Cardiac septum (tissue), 1 donor: ENCODE measurements at places on chromosomes 5 and 9. TPM values are rescaled to one million over a fixed set of nuclear protein-coding genes. Genes with fewer than 3 reads are reported as not detected.
A peak's percentile ranks its signal among the peaks of the same experiment; 100 is the strongest.

- no peak for DNase-seq
These were observed 210.0 kb downstream of the HINT1 start for GRCh38 chr5:130955041-130955440.

- DNase-seq, result no peak
These were observed 151.4 kb downstream of the KDM4C start for GRCh38 chr9:6909181-6909580.

- DNase-seq, result no peak
These were observed 46.2 kb downstream of the RNF145 start for GRCh38 chr5:159163027-159163700.

DNA sequence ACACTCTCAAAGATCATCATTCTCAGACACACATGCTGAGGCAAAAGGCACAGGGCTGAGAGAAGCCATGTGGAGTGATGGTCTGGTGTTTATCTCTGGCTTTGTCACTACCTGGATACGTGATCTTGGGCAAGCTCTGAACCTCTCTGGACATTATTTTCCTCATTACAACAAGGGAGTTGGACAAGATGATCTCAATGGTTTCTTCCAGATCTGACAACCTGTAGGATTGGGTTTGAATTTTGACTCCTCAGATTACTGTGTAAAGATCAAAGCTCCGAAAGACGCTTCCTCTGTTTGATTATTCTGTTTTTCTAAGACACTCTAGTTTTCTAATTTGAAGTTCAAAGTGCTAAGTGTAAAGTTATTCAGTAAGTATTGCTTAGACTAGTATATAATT, 20.0 kb downstream of the NUDT2 start:
- no peak for DNase-seq

DNA sequence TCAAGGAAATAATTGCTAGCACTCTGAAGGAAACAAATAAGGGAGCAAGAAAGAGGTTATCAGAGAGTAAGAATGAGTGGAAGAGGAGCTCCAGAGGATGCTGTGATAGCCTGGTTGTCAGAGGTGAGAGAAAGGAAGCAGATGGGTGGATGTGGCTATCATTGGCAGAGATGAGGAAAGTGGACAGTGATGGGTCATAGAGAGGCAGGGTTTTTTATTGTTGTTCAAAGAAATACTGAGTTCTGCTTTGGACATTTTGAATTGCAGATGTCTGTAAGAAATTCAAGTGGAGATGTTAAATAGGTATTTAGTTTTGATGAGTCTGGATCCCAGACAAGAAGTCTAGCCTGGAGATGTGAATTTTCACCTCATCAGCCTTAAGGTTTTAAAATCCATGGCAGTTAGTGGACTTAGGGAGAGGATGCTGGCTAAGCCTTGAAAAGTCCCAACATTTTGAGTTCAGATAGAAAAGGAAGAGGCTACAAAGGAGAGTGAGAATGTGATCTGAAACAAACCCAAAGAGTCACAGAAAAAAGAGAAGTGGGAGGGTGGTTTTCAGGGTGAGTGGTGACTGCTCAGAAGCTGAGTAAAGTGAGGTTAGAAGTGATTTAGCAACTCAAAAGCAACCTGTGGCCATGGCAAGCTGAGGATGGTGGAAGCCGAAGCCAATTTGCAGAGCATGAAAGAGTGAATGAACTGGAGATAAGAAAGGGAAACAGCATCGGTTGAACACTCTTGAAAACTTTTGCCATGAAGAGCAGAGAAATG, 50.4 kb downstream of the PPIC start:
- DNase-seq, result no peak

DNA sequence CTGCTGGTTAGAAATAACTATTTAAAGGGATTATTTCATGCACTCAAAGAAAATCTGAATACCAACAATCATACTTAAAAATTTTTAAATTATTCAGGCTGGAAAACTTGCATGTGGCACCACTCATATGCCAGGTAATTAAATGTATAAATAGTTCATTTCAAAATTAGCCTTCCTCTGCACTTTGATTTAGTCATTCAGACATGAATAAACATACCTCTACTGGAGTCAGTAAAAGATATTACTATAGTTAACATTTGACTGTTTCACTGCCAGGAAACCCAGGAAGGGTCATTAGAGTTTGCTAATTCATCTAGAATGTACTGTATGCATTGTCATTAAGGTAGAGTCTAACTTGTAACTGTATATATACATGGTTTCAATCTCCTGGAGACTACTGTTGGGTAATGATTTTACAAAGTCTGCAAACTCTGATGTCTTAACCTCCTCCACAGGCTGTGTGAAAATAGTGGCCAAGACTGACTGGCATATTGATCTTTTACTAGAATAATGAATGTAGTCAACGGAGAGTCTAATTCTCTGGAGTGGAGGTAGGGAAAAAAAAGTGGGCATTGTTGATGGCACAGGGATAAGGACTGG, 43.7 kb downstream of the TEX10 start:
- DNase-seq, result no peak

DNA sequence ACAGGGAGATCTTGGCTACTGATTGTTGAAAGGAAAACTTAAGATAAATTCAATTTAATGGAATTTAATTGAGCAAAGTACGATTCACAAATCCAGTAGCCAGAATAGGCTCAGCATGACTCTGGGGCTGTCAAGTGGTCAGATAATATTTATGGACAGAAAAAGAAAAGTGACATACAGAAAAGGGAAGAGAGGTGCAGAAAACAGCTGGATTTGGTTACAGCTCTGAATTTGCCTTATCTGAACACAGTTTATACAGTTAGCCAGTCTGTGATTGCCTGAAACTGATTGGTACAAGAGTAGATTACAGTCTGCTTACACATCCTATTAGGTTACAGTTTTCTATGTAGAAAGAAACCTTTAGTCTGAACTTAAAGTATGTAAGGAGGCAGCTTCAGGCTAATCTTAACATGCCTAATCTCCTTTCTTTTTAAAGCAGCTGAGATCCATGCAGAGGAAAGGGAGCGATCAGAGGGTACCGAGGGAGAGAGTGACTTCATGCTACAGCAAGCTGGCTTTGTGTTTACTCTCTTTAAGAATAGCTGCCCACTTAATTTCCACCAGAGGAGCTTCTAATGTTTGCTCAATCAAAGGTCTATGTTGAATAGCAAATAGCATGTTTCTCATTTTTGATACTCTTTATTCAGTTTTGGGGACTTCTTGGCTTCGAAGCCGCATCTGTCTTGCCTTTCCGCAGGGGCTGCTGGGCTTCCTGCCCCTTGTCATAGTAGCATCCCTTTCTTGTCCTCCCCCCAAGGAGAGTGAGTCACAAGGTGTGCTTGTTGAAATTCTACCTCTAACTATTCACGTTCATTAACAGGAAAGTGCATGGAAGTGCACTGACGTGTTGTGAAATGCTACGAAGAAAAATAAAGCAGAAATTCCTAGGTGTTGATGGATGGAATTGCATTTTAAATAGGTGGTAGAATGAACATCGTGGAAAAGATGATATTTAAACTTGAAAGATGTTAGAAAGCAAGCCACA, 761.2 kb downstream of the TAF11L14 start:
- no peak for DNase-seq

- no peak for DNase-seq
These were observed 141.6 kb upstream of the IL12B start for GRCh38 chr5:159471904-159472303.

DNA sequence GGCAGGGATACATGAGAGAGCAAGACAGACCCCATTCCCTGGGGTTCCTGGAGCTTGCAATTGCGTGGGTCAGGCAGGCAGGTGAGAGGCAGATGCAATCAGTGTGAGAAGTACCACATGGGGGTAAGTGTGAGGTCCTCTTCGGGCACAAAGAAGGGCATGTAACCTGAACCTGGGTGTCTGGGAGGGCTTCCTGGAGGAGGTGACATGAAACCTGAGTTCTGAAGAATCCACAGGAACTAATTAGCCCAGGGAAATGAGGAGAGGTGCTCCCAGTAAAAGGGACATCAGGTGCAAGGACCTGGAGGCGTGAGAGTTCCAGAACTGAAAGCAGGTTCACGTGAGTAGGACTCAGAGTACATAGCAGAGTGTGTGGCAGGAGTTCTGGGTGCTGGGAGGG, 2.5 kb downstream of the AMBP start:
- DNase-seq, result no peak

GRCh38 chr9:115234094-115234493, 116.1 kb upstream of the TNC start:
- no peak for DNase-seq

DNA sequence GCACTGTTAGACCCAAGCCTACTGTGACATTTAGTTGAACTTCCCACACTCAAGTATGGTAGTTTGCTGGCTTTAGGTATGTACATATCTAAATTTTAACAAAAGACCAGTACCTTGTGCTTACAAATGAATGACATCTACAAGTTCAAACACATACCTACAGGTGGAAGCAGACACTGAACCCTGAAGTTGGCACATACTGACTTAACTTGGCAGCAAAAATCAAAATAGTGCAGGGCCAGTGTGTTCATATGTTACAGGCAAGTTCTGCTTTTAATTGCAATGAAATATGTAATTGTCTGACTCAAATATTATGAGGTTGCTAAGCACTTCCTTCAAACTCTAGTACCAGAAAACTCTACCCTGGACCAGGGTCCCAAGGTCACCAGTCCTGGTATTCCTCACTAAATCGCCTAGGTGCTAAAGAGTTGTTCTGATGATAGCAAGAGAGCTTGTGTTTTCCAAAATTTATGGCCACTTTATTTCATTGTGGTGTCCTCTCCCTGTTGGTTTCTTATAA, 77.4 kb downstream of the MEGF10 start:
- DNase-seq, result no peak

GRCh38 chr9:89848060-89849040, 243.5 kb downstream of the GADD45G start:
- DNase-seq, result peak; percentile 61

GRCh38 chr5:159211729-159212174, 2.4 kb upstream of the RNF145 start:
- no peak for DNase-seq

- DNase-seq, result no peak
These were observed 204.8 kb downstream of the C9orf50 start for GRCh38 chr9:129415942-129416651.

DNA sequence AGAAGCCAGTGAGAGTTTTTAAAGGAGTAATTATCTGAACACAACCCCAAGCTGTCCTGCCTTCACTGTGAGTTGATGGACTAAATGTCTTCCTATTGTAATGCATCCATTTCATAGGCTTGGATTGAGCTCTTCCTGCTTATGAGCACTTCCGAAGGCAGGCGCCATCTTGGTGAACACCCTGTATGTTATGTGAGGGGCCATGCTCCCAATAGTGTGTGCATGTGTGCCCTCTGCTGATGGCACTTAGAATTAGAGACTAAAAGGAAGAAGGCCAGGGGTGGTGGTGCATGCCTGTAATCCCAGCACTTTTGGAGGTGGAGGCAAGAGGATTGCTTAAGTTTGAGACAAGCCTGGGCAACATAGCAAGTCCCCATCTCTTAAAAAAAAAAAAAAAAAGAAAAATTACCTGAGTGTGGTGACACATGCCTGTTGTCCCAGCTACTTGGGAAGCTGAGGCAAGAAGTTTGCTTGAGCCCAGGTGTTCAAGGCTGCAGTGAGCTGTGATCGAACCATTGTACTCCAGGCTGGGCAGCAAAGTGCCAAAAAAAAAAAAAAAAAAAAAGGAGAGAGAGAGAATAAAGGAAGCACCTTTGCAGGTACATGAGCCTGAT, 65.0 kb downstream of the C9orf152 start:
- no peak for DNase-seq

- DNase-seq, result no peak
These were observed 33.8 kb downstream of the PDCD1LG2 start for GRCh38 chr9:5543875-5544702.

- no peak for DNase-seq
These were observed 14.9 kb upstream of the SPATA24 start for GRCh38 chr5:139418793-139419192.

DNA sequence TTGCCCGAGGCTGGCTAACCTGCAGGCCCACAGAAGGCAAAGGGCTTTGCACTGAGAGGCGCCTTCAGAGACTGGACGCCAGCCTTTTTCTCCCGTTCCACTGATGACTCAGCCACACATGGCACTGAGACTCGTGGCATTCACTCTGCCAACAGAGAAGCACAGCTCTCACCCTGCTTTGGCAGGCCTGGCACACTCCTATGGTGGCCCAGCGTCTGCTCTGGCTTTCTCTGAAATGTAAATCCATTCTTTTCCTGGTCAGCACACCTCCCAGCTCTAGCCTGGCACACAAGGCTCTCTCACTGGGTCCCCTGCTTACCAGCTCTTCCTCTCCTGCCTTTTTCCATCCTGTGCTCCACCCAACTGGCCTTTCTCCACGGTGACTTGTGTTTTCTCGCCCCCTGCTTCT, 5.9 kb upstream of the MELK start:
- DNase-seq, result peak; percentile 77

DNA sequence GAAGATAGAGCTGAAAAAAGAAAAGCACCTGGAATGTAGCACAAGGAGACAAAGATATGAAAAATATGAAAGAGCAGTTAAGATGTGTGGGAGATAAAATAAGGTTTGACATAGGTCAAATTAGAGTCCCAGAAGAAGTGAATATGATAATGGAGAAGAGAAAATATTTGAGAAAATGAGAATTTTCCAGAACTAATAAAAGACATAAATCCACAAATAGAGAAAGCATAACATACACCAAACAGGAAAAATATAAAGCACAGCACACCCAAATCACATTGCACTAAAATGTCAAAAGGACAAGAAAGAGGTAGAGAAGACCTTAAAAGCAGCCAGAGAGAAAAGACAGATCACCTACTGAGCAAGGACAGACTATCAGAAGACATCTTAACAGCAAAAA, 43.4 kb downstream of the IPPK start:
- no peak for DNase-seq

GRCh38 chr9:124128568-124129166, 117.1 kb downstream of the LHX2 start:
- DNase-seq, result no peak

DNA sequence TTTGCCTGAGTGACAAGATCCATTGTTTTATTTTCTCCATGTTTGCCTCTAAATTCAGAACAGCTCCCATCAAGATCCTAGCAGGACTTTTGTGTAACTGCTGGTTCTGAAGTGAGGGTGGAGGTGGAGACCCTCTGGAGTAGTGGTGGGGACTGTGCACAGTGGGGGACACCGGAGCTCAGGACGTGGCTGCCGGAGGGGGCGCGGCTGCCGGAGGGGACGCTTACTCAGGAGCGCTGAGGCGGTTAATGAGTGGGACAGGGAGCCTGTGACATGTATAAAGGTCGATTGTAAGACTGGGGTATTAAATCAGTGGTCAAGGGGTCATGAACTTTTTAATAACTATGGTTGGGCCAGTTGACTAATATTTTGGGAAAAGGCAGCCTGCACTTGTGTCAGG, 127.0 kb upstream of the CACNA1B start:
- no peak for DNase-seq

Gene GADD45G
- 29.6 TPM for total RNA-seq

Gene ACSL6
- 4.5 TPM for total RNA-seq

Gene CSF1R
- 11.9 TPM for total RNA-seq

Gene EIF4EBP3
- 20.6 TPM for total RNA-seq

Gene MAP1B
- 217 TPM for total RNA-seq

Gene ENC1
- 6.6 TPM for total RNA-seq

Gene MRPL22
- total RNA-seq, result 60.8 TPM

Gene SPINK5
- total RNA-seq, result 0.16 TPM

Gene GNPDA1
- total RNA-seq, result 17.3 TPM

Gene SLC22A4
- total RNA-seq, result 2.2 TPM

Gene CRAT
- total RNA-seq, result 68.1 TPM
